Ascending aorta (tissue), 2 donors: ENCODE measurements at places on chromosomes 6 and 20. TPM values are rescaled to one million over a fixed set of nuclear protein-coding genes. Genes with fewer than 3 reads are reported as not detected.

DNA sequence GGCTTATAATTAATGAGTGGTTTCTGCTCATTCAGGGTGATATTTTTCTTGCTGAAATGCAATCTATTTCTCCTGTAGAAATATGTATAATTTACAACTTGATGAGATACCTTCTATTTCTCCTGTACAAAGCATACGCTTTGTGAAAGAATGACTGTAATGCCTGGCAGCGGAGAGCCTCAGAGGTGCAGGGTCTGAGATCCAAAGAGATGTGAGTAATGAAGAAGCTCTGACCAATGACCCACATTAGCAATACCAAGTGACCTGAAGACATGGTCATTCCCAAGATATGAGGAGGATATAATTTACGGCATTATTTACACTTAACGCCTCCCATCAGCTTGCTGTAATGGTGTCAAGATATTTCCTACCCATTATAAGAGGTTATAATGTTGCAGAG is 98.4 kb upstream of the RAB32 start:
- no peak for DNase-seq
- no peaks in the 10 kb centered on the region for H3K36me3 ChIP-seq
- no peak overlapping the region for H3K27ac ChIP-seq
- no peaks in the 10 kb centered on the region for H3K4me1 ChIP-seq

GRCh38 chr6:73858376-73858775 is 162.4 kb downstream of the CD109 start:
- no peaks in the 10 kb centered on the region for H3K4me1 ChIP-seq
- H3K27me3 ChIP-seq, result no peaks in the 10 kb centered on the region
- H3K36me3 ChIP-seq, result no peaks in the 10 kb centered on the region
- no peak overlapping the region for H3K4me3 ChIP-seq

DNA sequence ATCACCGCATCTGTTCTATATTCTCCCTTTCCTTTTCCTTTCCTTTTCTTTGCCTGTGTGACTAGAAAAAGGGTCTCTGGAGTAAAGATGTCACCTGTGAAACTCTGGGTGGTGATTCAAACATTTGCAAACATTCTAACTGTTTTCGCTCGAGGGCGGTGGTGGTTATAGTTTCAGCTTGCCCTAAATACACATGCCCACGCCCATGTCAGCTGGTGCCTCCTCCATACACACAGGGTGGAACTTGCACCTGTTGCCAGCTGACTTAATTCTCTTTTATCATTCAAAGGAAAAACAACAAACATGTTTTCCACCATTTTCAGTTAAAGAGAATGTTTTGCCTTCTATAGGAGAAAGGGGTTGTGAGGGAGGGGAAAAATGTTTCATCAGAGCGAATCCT is 381.9 kb upstream of the ARID1B start:
- no peak for DNase-seq
- no peak overlapping the region for H3K27ac ChIP-seq
- no peaks in the 10 kb centered on the region for H3K27me3 ChIP-seq

DNA sequence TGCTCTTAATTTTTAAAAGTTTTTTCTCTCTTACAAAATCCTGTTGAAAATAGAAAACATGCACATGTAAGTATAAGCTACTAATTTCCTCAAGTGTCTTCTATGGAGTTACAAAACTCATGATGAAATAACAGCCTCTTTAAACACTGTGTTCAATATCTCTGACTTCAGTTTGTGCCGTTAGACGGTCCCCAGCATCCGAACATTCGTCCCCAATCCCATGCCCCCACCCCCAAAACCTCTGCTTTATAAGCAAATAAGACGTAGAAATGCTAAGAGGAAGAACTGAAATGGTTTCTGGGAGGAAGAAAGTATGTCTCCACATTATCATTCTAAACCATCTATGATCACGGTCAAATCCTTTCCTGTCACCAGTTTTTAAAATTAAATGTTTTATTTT is 31.7 kb upstream of the MYB start:
- DNase-seq, result no peak
- H3K4me3 ChIP-seq, result no peak overlapping the region
- H3K27me3 ChIP-seq, result no peaks in the 10 kb centered on the region

- no peaks in the 10 kb centered on the region for H3K27me3 ChIP-seq
- no peaks in the 10 kb centered on the region for H3K36me3 ChIP-seq
- peak overlapping the region; percentile 60 for H3K27ac ChIP-seq
- H3K4me1 ChIP-seq, result peaks cover 4% of the 10 kb centered on the region
- DNase-seq, result no peak
Measured at GRCh38 chr6:36374972-36375371, 12.5 kb downstream of the ETV7 start.

Gene ADGRF4
- total RNA-seq, result not detected

GRCh38 chr6:98695091-98695801 is 139.1 kb upstream of the POU3F2 start:
- H3K27me3 ChIP-seq, result no peaks in the 10 kb centered on the region
- no peaks in the 10 kb centered on the region for H3K4me1 ChIP-seq
- H3K4me3 ChIP-seq, result no peak overlapping the region
- DNase-seq, result no peak

GRCh38 chr6:126781582-126781981 is 336.9 kb upstream of the RSPO3 start:
- H3K27me3 ChIP-seq, result no peaks in the 10 kb centered on the region
- no peak for DNase-seq
- no peaks in the 10 kb centered on the region for H3K36me3 ChIP-seq
- H3K4me3 ChIP-seq, result no peak overlapping the region

DNA sequence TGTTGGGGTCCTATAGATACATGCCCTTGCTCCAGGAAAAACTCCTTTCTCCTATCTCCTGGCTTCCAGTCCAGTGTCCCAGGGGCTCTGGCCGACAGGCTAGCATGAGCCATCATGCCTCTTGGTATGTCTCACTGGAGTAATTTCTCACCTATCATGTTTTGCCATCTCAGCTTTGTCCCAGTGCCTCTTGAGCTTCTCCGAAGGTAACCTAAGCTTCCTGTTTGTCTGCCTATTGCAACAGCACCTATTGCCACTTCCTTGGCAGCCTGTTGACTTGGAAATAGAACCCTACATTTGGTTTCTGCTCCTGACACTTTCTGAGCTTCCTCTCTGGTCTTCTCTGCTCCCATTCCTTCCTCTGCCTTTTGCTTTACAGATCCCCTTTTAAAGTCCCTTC is 197.7 kb downstream of the KCNQ5 start:
- no peak for DNase-seq
- no peak overlapping the region for H3K27ac ChIP-seq
- H3K27me3 ChIP-seq, result no peaks in the 10 kb centered on the region

Gene MDFI
- total RNA-seq, result 94.7 TPM

Gene VGLL2
- not detected for total RNA-seq

- H3K4me1 ChIP-seq, result no peaks in the 10 kb centered on the region
- peak overlapping the region; percentile 68 for H3K4me3 ChIP-seq
- no peak overlapping the region for H3K27ac ChIP-seq
- H3K36me3 ChIP-seq, result no peaks in the 10 kb centered on the region
Measured at GRCh38 chr6:116461932-116462885, 1.0 kb downstream of the CALHM6 start.

- no peak overlapping the region for H3K4me3 ChIP-seq
- no peaks in the 10 kb centered on the region for H3K36me3 ChIP-seq
- H3K4me1 ChIP-seq, result no peaks in the 10 kb centered on the region
- no peak for DNase-seq
- H3K27me3 ChIP-seq, result no peaks in the 10 kb centered on the region
- H3K27ac ChIP-seq, result no peak overlapping the region
Measured at GRCh38 chr6:114862064-114862463, 519.2 kb upstream of the HS3ST5 start.

DNA sequence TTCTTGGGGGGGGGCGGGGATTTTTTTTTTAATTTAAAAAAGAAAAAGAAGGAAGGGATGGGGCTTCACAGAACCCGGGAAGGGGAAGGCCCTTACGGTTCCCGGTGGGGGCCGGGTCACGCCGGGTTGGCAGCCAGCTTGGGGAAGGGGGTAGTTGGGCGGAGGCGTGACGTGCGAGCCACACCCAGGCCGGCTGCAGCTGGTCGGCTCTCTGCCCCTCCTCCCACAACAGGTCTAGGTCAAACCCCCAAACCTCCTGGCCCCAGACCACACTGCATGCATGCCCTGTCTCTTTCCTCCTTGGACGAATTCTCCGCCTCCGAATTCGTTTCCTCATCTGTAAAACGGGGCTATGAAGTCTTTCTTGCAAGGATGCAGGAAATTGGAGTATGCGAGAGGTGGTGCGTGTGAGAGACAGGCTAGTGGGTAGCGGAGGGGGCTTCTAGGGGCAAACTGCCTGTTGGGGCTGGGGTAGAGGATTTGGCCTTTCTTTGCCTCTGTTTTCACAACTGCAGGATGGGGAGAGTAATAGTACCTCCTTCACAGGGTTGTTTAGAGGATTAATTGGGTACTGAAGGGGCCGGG is 828 bp downstream of the HCK start:
- no peaks in the 10 kb centered on the region for H3K27me3 ChIP-seq
- no peak for DNase-seq
- H3K27ac ChIP-seq, result peak overlapping the region; percentile 65
- H3K36me3 ChIP-seq, result no peaks in the 10 kb centered on the region
- H3K4me3 ChIP-seq, result peak overlapping the region; percentile 39
- peaks cover 4% of the 10 kb centered on the region for H3K4me1 ChIP-seq

Gene OLIG3
- not detected for total RNA-seq

GRCh38 chr6:12875051-12875450 is 158.5 kb downstream of the PHACTR1 start:
- no peak overlapping the region for H3K4me3 ChIP-seq
- no peak for DNase-seq
- H3K27me3 ChIP-seq, result no peaks in the 10 kb centered on the region
- no peaks in the 10 kb centered on the region for H3K4me1 ChIP-seq

GRCh38 chr6:14966906-14967711 is 278.8 kb upstream of the JARID2 start:
- H3K4me3 ChIP-seq, result no peak overlapping the region
- H3K36me3 ChIP-seq, result no peaks in the 10 kb centered on the region
- H3K27me3 ChIP-seq, result no peaks in the 10 kb centered on the region
- no peak for DNase-seq
- H3K4me1 ChIP-seq, result no peaks in the 10 kb centered on the region
- no peak overlapping the region for H3K27ac ChIP-seq

- H3K4me3 ChIP-seq, result no peak overlapping the region
- H3K27me3 ChIP-seq, result no peaks in the 10 kb centered on the region
- H3K27ac ChIP-seq, result no peak overlapping the region
- no peaks in the 10 kb centered on the region for H3K4me1 ChIP-seq
Measured at GRCh38 chr6:16849988-16850680, 88.9 kb upstream of the ATXN1 start.

DNA sequence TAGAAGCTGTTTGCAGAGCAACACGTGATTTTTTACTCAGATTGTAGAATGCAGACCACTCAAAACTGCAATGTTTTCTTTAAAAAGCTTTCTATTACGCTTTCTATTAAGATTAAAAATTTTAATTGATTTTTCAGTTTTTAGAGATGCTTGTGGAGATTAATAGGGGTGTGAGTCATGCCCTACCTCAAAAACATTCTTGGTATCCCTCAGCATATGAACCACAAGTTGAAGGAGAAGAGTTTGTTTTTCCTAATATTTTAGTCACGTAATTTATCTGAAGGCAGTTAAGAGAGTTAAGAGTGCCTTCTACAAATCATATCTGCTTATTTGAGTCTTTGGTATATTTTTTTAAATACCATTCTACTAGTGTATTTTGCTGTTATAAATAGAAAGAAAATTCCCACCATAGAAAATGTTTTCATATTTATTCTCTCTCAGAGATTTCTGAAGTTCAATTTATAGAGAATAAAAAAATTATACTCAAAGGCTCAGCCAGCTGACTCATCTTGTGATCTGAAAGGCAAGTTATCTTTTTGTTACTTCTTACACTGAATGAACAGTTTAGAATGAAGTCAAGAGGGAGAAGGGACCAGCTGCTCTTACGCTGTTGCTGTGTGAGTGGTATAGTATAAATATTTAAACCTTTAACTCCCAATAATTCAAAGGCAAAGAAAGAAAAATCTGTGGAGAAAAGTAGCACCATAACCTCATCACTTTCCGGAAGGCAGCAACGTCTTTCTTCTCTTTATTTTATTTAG is 7.6 kb downstream of the RIPOR2 start:
- no peaks in the 10 kb centered on the region for H3K4me1 ChIP-seq
- no peaks in the 10 kb centered on the region for H3K27me3 ChIP-seq
- no peak overlapping the region for H3K4me3 ChIP-seq

- H3K36me3 ChIP-seq, result no peaks in the 10 kb centered on the region
- no peak overlapping the region for H3K4me3 ChIP-seq
- peaks cover 4% of the 10 kb centered on the region for H3K4me1 ChIP-seq
- no peak for DNase-seq
Measured at GRCh38 chr6:11366183-11366933, 133.9 kb upstream of the NEDD9 start.

DNA sequence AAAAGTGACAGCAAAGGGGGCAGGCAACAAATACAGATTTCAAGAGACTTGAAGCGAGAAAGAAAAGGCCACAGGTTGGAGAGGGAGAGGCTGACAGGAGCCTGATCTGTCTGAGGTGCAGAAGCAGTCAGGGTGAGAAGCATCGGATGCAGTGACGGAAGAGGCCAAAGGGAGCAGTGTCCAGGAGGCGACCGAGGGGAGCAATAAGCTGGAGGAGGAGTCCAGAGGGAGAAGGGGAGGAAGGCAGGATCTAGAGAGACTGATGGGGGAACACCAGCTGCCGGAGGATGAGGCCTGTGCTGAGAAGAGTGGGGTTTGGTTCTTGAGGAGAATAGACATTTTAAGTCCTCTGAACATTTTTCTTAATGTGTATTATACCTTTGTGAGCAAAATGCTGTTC is 23.8 kb downstream of the FARS2 start:
- no peak for DNase-seq
- H3K4me1 ChIP-seq, result no peaks in the 10 kb centered on the region
- no peak overlapping the region for H3K4me3 ChIP-seq
- H3K27ac ChIP-seq, result no peak overlapping the region
- no peaks in the 10 kb centered on the region for H3K36me3 ChIP-seq

Gene GINS1
- total RNA-seq, result not detected

- no peak within 1 kb of the TSS for H3K27ac ChIP-seq
- no peak for DNase-seq
- H3K36me3 ChIP-seq, result no peaks in the 10 kb centered on the region
Measured at GRCh38 chr6:41053041-41053440, at the start of gene APOBEC2. TSS of gene APOBEC2 (plus strand) at chr6:41053202. CDS start at chr6:41053348, 146 bp downstream.

DNA sequence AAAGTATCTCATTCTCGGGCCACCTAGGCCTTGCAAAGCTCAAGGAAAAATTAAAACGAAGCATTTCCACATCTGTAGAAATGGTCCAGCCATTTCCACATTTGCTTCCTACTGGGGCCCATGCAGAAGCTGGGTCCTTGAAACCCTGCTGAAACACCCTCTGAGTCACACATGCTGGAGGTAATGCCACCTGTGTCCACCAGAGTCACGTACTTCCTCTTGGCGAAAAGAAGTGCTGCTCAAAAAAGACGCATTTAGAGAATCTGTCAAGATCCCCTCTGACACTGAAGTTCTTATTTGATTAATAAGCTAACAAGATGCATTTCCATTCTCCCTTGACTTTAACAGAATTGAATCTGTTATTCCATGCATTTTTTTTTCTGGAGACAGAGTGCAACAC is 423.2 kb downstream of the PREX1 start:
- no peak overlapping the region for H3K27ac ChIP-seq
- no peaks in the 10 kb centered on the region for H3K27me3 ChIP-seq
- no peak overlapping the region for H3K4me3 ChIP-seq
- no peak for DNase-seq
- no peaks in the 10 kb centered on the region for H3K4me1 ChIP-seq

Gene MTG2
- 14.5 TPM for total RNA-seq

Gene LY6G6F
- total RNA-seq, result not detected
